ENCODE measurements at places on chromosomes 12 and 14.

DNA sequence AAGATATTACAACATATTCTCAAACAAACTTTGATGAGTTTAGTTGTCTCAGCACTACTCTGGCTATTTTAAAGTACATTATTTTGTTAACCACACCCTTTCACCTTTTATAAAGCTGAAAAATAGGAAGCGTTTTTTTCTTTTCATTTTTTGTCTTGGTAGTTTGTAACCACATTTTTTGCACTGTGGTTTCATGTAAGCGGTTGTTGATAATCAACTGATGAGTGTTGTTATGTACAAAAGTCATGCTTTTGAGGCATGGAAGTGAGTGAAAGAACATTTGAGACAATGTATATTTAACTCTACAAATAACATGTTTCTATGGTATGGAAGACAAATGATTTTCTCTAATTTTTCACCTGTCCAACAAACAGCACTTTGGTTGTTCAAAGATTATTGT, 52.1 kb upstream of the ATP2B1 start:
- DNase-seq, result peak; percentile 22

DNA sequence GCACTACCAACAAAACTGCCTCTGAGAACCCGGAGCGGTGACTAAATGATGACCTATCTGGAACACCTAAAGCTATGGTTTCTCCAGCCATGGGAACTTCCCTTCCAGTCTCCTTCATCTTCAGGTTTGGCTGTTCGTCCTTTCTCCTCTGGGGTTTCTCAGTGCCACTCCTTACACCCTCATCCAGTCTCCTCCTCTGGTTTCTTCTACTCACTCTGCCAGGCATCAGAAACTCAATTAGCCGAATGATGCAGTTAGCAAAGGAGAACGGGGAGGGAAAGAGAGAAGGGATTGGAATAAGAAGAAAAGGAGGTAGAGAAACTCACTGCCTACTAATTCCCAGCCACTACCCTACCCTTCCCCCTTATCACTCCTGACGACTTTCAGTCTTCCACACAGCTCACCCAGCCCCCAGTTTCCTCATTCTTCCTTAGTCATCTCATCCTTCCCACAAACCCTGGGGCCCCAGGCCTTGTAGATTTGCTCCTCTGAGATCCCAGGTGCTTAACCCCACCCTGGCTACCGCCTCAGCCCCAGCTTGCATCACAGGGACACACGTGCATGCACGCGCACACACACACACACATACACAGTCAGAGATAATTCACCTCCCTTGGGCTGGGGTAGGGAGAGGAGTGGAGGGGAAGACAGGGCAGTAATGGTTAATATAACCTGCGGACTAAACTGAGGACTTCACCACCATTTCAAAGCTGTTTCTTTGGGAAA, 13.0 kb downstream of the FGD6 start:
- peak; percentile 85 for DNase-seq

- no peak for DNase-seq
These were observed 13.7 kb upstream of the REP15 start for GRCh38 chr12:27682534-27682933.

DNA sequence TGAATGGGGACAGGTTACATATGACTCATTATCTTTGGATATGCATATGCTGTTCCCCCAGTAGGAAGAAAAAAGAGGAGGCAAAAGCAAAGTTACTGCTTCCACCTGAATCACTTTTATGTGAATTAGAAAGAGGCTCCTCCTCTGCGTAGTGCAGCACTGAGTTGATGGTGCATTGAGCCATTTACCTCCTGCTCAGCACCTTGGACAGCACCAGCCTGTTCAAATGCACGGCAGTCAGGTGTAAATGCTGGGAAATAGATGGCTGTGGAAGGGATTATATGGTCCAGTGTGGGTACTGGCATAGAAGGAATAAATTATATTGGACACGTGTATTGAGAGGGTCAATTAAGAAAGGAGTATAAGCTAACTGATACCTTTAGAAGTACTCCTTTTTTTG, 541.9 kb upstream of the SEL1L start:
- peak; percentile 5 for DNase-seq

DNA sequence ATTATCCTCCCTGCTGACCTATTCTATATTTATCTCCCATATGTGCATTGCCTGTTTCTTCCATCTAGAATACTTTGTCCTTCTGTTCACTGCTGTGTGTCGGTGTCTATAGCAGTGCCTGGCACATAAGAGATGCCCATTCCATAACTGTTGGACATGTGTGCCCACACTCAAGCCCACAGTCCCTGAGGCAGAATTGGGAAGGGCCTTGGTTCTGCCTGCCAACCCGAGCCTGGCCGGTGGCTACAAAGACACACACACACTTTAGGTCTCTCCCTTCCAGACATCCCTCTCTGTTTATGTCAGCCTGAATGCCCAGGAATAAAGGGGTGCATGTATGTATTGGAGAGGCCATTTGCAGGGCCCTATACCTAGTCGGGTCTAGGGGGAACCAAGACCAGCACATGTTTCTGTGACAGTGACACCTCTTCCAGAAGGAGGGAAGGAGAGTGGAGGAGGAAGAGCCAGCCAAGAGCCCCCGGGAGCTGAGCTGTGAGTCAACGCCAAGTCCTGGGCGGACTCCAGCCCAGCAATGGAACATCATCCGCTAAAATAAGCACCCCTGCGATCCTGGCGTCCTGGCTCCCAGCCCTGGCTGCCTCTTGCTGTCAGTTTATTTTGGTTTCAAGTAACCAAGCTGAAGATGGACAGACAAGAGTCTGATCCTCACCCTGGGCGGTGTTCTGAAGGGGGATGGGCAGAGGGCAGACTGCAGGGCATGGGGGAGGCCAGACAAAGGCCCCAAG, 4.3 kb upstream of the ASB2 start:
- no peak for DNase-seq

DNA sequence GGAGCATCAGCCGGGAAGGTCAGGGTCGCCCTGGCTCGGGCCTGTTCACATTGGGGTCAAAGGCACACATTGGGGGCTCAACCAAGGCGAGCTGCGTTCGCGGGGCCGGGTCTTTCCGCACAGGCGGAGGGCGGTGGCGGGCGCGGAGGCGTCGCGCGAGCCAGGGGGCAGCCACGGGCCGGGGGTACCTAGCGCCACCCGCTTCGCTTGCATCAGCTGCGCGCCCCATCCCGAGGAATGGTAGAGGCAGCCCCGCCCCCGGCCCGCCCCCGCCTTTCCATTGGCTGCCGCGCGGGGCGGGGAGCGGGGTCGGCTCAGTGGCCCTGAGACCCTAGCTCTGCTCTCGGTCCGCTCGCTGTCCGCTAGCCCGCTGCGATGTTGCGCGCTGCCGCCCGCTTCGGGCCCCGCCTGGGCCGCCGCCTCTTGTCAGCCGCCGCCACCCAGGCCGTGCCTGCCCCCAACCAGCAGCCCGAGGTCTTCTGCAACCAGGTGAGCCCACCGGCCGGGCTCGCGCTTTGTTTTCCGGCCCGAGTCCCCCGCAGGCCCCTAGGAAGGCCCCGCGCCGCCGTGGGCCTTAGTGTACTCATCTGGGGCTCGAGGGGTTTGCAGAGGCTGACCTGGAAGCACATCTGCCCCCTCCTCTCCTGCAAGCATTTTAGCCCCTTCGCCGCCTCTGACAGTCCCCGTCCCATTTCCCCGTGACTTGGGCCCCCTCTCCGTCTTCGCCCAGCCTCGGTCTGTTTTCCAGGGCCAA, at the start of gene ALDH2:
Gene ALDH2, plus strand, starts transcription at position 326 of the 754 bp plus-strand sequence. Its CDS starts 50 bp downstream, at position 376.
- peak; percentile 57 for DNase-seq

DNA sequence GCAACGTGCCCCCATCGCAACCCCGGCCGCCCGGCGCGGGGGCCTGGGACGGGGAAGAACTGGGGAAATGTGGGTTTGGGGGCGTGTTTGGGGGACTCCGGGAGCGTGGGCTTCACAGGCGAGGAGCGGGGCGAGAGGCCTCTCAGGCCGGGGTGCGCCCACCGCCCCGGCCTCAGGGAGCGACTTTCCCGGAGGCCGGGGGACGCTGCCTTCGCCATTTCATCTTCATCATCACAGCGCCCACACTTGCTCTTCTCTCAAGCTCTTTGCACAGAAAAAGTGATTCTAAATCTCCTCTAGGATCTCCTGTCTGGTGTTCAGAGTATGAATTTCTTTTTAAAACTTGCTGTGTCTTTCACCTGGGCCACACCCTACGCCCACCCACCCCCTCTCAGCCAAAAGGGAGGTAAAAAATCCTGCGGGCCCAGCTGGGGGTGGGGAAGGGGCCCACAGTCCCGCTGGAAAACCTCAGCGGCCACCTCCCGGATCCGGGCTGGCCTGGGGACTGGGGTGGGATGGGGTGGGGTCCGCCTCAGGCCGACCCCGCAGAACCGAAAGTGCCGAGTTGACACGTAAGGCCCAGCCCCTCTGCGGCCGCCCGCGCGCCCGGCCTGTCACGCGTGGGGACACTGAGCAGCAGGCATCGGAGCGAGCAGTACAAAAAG, 7.4 kb downstream of the CDKN1B start:
- DNase-seq, result no peak

GRCh38 chr14:61651355-61651754, 44.0 kb upstream of the HIF1A start:
- no peak for DNase-seq

DNA sequence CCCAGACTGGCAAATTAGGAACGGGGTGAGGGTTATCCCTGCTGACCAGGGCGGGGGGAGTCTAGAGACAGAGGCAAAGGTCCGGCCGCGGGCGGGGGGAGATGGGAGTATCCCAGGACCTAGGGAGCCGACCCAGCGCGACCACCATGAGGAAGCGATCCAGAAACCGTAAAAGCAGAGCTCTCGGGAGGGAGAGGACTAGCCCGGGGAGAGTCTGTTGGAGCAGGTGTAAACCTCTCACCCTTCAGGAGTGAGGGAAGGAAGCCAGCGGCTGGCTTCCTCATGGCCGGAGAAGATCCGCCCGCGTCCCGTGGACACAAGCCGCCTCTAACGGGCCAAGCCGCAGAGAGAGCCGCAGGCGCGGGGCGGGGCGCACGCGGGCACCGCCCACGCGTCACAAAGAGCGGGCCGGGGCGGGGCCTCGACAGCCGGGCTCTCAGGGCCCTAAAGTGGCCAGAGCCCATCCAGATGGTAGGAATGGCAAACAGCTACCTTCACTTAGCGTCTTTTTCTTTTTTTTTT, at the start of gene ACRBP:
Gene ACRBP, minus strand, starts transcription at position 350 of the 522 bp plus-strand sequence. Its CDS starts 66 bp downstream, at position 284.
- peak; percentile 83 for DNase-seq

DNA sequence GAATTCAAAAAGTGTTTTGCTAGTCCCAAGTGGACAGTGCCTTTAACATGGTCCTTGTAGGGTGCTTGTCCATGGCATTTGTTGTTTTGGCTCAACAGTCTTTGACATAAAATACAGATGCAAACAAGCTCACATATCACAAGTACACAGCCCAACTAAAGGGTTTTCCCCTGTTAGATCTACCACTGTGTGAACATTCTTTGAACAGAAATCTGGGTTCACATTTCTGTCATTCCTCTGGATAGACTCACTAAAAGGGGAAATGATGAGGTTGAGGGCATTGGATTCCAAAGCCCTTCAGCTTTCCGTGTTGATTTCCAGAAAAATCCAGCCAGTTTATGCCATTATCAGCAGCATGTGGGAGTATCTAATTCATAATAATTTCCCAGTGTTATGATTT, 54.1 kb downstream of the EP400 start:
- DNase-seq, result no peak

- no peak for DNase-seq
These were observed 150.3 kb upstream of the PTPRQ start for GRCh38 chr12:80293759-80294158.

GRCh38 chr12:5884866-5885265, 60.2 kb downstream of the ANO2 start:
- DNase-seq, result no peak

DNA sequence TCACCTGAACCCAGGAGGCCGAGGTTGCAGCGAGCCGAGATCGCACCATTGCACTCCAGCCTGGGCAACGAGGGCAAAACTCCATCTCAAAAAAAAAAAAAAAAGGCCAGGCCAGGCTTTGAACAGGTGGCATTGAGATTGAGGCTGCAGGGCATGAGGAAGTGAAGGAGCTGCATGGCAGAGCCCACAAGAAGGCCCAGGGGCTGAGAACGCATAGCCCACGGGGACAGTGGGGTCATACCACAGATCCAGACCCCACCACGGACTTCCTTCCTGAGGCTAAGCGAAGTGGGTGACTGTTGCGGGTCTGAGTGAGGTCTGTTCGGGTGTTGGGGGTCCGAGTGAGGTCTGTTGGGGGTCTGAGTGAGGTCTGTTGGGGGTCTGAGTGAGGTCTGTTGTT, 7.8 kb downstream of the JAG2 start:
- DNase-seq, result no peak

DNA sequence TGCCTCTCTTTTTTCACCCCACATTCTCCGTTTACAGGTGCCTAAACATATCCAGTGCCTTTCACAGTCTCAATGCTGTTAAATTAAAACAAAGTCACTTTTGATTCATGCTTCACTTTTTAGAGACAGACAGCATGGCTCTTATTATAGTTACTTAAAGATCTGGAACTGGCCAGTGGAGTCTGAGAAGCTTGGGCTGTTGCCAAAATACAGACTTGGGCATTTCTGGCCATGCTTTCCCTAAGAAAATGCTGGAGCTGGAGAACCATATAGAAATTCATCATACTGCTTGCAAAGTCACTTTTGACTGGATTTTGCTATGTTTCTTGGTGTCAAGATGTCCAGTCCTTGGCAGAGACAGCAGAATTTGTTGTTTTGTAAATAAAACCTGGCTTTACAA, 12.2 kb upstream of the GPR68 start:
- DNase-seq, result no peak

GRCh38 chr14:104364830-104365229, 214.7 kb upstream of the C14orf180 start:
- DNase-seq, result no peak

GRCh38 chr14:26925876-26926584, 328.2 kb upstream of the NOVA1 start:
- DNase-seq, result no peak

GRCh38 chr12:54504550-54504949, 7.0 kb downstream of the NCKAP1L start:
- peak; percentile 17 for DNase-seq

DNA sequence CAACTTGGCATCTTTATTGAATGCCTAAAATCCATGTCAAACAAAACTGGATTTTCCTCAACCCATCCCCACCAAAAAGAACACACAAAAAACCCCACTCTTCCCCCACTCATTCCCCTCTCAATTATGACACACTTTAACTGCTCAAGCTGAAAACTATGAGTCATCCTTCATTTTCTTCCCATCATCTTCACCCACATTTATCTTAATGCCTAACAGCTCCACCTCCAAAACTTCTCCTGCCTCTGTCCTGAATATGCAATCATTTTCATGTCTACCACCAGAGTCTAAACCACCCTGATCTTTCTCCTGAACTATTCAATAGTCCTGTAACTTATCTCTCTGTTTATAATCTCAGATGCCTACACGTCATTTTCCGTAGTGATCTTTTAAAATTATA, 239.7 kb downstream of the BCAT1 start:
- peak; percentile 92 for DNase-seq

GRCh38 chr12:65086236-65086635, 34.9 kb downstream of the WIF1 start:
- no peak for DNase-seq

GRCh38 chr14:24609655-24610344, at the start of gene GZMH:
GZMH (minus strand) TSS chr14:24609685; CDS start chr14:24609613, 72 bp downstream.
- DNase-seq, result no peak
